ENCODE measurements at places on chromosomes 4 and X.

DNA sequence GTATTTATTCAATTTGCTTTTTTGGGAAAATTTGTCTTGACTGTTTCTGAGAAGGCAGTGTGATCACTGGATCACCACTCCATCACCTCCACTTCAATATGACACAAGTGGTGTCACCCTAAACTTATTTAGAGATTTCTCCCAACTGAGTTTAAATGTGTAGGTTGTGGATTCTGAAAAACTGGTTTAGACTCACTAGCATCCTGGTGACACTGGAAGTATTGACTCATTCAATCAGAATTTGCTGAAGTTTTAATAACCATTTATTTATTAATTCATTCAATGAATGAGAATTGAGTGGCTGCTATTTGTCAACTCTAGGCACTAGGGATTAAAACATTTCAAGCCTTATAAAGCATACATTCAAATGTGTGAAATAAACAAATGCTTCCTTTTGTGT, 819.1 kb upstream of the EPHA5 start:
- DNase-seq, result no peak

DNA sequence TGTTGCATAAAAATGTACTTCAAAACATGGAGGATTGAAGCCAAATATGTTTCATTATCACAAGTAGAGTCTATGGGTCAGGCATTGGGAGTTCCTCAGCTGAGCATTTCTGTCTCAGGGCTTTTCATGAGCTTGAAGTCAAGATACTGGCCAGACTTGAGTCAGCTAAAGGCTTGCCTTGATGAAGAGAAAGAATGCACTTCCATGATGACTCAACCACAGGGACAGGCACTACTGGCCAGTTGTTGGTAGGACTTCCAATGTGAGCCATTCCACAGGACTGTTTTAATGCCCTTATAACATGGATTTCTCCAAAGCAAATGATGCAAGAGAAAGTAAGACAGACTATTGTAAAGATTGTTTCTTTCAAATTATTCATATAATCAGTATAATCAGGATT, 895.6 kb downstream of the RAB28 start:
- no peak for DNase-seq

DNA sequence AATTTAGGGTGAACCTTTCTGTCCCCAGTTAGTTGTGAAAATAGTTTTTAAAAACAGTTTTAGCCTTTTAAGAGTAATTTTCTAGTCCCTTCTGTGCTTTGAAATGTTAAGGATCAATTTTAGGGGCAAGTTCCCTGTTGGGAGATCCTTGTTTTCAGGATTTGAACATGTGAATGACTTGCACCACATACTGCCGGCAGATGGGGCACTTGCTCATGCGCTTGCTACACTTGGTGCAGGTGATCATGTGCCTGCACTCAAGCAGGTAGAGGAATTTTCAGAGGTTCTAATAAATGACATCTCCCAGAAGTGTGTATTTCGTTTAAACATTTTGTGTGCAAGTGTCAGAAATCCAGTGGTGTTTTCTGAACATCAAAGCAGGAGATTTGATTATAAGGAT, 195.9 kb downstream of the CHM start:
- DNase-seq, result no peak

- no peak for DNase-seq
These were observed 102.0 kb downstream of the ARSF start for GRCh38 chrX:3143043-3143799.

DNA sequence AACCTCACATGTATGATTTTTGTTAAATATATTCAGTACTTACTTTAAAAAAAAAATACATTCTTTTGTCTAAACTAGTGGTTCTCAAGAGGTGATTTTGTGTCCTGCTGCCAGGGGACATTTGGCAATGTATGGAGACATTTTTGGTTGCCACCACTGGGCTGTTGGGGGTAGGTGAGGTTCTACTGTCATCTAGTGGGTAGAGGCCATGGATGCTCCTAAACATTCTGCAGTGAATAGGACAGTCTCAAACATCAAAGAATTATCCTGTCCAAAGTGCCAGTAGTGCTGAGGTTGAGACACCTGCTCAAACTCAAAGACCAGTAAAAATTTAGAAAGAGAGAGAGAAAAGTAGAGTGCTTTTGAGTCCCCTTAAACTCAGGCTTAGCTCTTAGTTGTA, 32.9 kb upstream of the PGM2 start:
- no peak for DNase-seq

GRCh38 chrX:91434351-91435168, at the start of gene PABPC5:
Gene PABPC5 (plus strand): TSS chrX:91434839. CDS start chrX:91435578, 739 bp downstream.
- peak; percentile 63 for DNase-seq

- peak; percentile 64 for DNase-seq
These were observed 37.1 kb upstream of the HERC6 start for GRCh38 chr4:88341227-88342192.

- DNase-seq, result no peak
These were observed 33.8 kb downstream of the WWC2 start for GRCh38 chr4:183132865-183133264.

- no peak for DNase-seq
These were observed 354.0 kb downstream of the HS3ST1 start for GRCh38 chr4:11074581-11075241.

- DNase-seq, result no peak
These were observed 39.6 kb downstream of the ZNF827 start for GRCh38 chr4:145898926-145899531.

- DNase-seq, result peak; percentile 59
These were observed at the start of gene ARMCX6 for GRCh38 chrX:101617211-101618191. Gene ARMCX6 (minus strand): TSS chrX:101618000. CDS start chrX:101616620, 1,380 bp downstream.

- no peak for DNase-seq
These were observed 154.2 kb upstream of the TBL1X start for GRCh38 chrX:9310616-9311015.

DNA sequence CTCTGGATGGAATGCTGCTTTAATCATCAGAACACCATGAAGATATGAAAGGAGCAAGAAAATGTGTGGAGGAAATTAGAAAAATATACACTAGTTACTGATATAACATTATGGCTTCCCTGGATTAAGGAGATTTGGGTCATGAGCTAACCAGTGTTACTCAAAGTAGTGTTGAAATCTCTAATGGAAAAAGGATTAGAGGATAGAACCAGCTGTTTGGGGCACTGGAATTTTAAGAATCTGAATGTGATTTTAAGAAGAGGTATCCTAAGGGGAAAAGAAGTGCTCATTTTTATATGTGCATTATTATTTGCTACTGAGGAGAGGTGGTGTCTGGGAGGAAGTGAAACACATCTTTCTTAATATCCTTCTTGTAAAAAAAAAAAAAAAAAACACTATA, 164.1 kb upstream of the PPARGC1A start:
- no peak for DNase-seq

DNA sequence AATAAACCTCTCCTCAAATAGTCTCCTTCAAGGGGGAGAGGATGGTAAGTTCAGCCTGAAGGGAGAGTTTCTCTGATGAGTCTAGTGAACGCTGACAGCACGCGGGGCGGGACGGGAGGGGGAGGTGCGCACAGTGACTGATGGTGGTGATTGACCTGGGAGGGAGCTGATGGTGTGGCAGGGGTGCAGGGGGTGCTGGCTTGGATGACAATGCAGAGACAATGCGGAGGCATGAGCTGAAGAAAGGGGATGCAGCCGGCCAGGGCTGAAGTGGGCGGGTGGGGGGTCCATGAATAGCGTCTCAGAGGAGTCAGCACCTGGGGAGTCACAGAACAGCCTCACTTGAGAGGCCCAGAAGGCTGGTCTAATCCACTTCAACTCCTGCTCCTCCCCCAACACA, 142.5 kb upstream of the PJA1 start:
- no peak for DNase-seq

DNA sequence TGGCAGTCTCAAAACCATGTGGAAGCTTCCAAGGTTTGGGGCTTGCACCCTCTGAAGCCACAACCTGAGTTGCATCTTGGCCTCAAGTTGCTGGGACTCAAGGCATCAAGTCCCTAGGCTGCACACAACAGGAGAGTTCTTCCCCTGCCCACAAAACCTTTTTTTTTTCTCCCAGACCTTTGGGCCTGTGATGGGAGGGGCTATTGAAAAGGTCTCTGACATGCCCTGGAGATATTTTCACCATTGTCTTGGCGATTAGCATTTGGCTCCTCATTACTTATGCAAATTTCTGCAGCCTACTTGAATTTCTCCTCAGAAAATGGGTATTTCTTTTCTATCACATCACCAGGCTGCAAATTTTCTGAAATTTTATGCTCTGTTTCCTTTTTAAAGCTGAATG, 349.5 kb upstream of the EDA2R start:
- DNase-seq, result no peak

- DNase-seq, result no peak
These were observed 350.6 kb upstream of the SLC7A11 start for GRCh38 chr4:138592796-138593195.

DNA sequence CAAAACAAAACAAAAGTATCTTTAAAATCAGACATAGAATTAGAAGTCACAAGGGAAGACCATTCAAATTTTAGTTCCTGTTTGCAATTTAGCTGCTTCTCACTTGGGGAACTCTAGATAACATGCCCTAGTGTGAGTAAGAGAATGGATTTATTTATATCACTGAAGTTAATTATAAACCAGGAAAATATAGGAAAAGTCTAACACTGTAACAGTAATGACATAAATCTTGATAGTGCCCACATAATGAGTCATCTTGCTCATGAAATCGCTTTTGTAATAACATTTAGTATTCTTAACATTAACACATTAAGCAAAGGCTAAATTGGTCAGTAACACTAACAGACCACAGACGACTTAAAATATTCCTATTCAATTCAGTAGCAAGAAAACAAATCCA, 710.7 kb downstream of the STPG2 start:
- DNase-seq, result no peak

DNA sequence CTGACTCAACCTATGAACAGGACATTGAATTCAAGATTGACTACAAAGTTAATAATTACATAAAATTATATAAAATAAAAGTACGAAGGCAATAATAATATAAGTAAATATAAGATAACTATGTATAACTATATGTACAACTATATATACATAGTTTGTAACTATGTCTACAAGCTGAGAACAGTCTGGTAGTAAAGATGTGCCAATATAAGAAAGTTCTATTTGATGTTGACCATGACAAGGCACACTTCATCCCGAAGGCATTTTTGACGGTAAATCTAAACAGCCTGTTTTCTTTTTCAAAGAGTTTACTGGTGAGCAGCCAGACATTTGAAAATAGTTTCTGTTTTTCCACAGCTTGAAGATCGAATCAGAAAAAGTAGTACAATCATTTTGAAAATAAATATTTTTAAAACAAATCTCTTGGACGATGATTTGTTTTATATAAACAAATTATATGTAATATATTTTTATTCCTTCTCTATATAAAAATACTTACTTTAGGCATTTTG, 112.9 kb downstream of the CEP44 start:
- DNase-seq, result no peak

DNA sequence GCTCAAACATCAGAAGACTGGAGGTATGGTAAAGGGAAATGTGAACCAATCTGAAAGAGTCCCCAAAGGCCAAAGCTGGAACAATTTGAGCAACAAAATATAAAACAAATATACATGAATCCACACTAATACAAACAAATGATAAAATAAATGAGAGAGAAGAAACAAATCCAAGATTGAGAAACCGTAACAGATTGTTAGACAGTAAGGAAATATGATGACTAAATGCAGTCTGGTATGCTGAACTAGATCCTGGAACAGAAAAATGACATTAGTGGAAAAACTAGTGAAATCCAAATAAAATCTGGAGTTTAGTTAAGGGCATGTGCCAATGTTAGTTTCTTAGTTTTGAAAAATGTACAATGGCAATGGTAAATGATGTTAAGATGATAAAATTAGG, 15.9 kb downstream of the PPA2 start:
- no peak for DNase-seq

DNA sequence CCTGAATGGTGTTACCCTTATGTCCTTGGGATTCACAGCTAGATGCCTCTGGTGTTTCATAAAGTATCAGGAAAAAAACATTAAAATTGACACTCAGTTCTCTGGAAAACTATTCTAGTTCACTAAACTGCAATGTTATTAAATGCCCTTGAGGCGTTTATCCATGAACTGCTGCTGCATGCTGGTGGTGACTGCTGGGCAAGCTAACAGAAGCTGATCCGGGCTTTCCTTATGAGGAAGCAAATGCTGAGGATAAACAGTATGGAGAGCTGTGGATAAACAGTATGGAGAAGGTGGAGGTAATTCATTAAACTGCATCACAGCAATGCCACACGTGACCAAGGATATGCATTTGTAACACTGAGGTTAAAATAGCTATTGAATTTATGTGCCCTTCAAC, 227.0 kb downstream of the NR3C2 start:
- no peak for DNase-seq

DNA sequence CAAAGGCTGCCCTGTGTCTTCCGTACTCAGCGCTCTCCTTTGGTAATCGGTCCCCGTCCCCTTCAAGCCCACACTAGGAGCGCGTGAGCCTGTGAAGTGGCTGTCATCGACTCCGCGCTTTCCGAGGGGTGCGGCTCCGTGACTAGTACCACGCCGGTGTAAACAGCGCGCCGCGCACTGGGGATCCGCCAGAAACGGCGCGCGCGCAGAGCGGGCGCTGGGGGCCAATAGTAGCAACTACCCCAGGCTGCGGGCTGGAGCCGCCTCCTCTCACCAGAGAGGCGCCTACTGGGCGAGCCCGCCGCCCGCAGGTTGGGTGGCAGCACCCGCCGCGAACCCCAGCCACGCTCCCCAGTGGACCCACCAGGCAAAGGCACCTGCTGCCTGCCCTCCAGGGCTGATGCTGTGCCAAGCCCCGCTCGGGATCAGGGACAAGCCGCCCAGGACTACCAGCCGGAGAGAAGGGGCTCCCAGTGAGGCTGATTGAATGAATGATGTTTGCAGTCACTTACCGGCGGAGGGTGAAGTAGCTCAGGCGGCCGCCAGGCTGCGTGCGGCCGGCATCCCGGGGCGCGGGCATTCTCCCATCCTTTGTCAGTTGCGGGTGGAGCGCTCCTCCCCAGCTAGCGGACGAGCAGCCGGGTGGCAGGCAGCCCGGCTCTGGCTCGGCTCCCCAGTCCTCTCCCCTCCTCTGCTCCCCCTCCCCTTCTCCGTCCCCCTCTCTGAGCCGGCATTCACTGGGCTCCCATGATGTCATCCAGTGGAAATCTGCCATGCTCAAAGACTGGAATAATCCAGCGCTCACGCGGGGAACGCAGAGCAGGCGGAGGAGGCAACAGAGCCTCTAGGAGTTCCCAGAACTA, 370.3 kb upstream of the SMIM31 start:
- no peak for DNase-seq
